AG04449 (cell line): ENCODE measurements at places on chromosomes 6 and 20.

DNA sequence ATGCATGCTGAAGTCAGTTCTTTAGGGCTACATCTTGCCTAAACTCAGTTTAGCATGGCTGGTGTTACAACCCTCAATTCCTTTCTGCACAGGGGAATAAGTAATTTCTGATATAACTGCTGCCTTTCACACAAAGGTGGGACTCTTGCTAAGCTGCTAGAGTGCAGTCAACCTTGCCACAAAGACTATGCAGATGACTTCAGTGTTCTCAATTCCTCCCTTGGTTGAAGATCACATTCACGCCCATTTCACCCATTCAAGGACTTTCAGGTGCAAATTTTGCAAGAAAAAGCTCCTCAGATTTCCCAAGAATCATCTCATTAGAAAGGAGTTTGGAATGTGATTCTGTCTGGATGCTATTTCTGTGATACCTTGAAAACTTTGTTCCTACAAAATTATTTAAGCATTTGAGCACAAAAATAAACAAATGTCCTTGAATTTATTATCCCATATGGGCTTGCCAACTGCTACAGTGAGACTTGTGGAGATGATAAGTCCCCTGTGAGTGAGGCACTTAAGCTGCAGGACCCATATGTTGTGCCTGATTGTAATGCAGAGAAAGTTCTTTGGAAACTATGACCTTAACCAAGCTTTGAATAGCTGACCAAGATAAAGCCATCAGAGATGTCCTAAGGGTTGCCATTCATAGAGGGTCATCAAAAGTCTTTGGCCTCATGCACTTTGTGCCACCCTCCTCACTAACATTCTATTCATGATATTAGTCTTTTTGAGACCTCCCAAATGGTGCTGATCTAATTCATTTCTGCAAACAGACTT, 111.8 kb downstream of the PLCB4 start:
- DNase-seq = no peak

GRCh38 chr6:39453241-39453640, 130.7 kb upstream of the KCNK16 start:
- no peak for DNase-seq

DNA sequence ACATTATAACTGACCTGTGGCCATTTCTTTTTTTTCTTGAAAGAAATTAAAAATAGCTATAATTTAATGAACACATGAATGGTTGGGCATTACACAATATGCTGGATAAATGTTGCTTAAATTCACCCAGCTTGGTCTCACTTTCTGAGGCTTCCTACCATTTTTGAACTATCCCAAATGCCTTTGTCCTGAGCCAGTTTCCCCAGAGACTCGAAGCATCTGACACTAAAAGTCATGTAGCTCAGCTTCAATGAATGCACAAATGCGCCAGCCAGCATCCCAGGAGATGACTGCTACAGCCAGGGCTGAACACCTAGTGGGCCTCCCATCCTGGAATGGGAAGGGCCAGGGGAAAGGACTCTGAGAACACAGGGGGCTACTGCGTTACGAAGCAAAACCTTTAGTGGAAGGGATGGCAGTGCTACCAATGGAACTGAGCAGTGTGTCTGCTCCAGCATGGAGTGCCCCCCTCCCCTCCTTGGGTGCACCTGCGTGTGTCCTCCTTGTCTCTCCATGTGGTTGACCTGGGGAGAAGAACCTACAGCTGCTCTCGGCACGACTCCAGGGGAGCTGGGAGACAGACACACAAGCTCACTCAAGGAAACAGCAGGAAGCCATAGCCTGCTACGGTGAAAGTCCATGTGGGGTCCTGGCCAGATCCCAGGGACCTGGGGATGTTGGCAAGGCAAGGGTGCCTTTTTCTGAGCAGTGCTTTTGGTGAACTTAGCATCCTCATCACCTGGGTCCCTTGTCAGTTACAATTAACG, 60.9 kb downstream of the IRF4 start:
- peak; percentile 2 for DNase-seq

- DNase-seq = no peak
These were observed 188.4 kb downstream of the TRDN start for GRCh38 chr6:123448306-123448884.

DNA sequence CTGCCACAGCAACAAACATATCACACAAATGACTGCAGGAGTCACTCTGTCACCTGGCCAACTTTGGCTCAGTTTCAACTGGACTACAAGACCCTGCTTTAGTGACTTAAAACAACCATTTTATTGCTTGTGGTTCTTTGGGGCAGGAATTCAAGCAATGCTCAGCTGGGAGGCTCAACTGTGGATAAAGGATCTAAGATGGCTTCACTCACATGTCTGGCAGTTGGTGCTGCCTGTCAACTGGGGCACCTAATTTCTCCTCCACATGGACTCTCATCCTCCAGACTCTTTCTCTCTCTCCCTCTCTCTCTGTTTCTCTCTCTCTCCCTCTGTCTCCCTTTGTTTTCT, 2.8 kb upstream of the EPB41L2 start:
- DNase-seq = no peak

DNA sequence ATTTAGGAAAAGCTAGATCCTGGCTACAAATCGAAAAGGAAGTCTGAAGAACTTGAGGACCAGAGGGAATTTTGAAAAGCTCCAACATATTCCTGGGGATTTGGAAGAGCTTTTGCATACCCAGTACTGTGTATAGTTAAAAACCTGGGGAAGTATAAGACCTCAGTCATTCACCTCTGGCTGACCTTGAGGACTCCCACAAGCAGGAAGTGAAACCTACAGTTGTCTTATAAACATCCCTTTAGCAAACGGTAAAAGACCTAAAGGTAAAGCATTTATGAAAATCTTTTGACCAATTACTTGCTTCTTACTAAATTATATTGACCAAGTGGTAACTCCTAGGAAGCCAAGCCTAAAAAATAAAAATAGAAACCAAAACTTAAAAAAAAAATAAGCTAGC, 175.0 kb downstream of the HAO1 start:
- DNase-seq = no peak

- DNase-seq = no peak
These were observed 68.4 kb downstream of the RREB1 start for GRCh38 chr6:7176208-7176607.

DNA sequence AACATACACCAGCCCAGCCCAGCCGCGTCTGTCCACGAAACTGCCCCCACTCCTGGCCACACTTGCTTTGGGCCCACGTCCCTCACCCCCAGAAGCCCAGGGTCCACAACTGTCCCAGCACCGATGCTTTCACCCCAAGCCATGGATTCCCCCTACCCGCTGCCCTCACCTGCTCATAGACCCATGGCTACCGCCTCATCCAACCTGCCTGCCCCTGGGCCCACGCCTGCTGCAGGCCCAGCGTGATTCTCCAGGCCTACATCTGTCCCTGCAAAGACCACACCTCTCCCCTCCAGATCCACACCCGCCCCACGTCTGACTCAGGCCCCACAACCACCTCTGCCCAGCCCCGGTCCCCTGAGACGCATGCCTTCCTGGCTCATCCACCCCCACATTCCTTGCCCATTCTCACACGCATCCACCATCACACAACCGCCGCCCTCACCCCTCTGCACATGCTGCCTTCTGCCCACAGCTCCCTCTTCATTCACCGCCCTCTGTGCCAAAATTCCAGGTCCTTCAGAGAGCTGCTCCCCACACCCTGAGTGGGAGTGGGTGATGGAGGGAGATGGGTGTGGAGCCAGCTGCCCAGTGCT, 86.7 kb downstream of the GRM4 start:
- no peak for DNase-seq

DNA sequence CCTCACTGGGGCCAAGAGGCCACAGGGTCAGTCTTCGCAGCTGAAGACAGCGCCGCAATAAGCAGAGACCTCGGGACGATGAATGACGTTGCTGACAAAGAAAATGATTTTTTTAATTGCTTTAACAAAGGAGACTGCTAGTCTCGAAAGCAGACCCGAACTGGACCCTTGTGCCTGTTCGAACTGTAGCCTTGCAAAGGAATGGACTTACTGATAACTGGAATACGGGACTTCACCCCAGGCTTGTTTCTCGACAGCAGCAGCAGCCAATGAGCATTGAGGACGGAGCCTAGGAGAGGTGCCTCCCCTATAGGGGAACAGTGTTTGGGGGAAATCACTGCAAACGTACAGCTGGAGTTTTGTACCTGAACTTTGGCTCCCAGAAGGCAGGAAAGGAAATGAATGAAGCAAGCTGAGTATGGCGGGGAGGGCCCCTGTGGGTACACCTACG, 1.3 kb upstream of the TAF4 start:
- DNase-seq = no peak

DNA sequence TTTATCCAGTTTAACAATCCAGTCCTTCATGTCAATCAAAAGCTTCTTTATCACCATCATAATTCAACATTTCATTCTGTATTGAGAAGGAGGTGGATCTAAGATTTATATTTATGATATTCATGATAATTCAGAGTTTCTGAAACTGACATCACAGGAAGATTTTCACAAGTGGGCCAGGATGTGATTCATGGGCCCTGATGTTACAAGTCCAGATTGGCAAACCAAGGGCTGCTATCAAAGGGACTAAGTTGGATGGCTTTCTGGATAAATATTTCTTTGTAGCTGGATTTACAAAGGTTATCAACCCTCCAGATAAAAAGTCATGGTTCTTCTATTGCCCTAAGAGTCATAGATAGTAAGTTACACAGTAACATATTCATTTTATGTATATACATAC, 866.5 kb downstream of the KIF16B start:
- no peak for DNase-seq

DNA sequence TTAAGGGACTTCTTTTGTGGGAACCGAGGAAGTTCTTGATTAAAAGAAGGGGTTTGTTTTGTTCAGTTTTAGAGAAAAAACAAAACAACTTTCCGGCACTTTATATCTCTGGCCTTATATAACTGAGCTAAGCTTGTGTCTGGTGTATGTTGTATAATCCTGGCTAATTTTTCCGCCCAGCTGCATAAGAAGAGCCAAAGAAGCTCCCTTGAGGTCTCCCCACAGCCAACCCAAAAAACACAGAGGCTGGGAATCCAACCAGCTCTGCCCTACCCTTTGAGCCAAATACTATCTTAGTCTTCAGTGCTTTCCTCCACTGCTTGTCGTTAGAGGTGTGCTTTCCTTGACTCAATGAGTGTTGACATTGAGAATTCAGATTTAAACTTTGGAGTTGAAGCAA, 45.5 kb upstream of the RNF146 start:
- DNase-seq = no peak

DNA sequence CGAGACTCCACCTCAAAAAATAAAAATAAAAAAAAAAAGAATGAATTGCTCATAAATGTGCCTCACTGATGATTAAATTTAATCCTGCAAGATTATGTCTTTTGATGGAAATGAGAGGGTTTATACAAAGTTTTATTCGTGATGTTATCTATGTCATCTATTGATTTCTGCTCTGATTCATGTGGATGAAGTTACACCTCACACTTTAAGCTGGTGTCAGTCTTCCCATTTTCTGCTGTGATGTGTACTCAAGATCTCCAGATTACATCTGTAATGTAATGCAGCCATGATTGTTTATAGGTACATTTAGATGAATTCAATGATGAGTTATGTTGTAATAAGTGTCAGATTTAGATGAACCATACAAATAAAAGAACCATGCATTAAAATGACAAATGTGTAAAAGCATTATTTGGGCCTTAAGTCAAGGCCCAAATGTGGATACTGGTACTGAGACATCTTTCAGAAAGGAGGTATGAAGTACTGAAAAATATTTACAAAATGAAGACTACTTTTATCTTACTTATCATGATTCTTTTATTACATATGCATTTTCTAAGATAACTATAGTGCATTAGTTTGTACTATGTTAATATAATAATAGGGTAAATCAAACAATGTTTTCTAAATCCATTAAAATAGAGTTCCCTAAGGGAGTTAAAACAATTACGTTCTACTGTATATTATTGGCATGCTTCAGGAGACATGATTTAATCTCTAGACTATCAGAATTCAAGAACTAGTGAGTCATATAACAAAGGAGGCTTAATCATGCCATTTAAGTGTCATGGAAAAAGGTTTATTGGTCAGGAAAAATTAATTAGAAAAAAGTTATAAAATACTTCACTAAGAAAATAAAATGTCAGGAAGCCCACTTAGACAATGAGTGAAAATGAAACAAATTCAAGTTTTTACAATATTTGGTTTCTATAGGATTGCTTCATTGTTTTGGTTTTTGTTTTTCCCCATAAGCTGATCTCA, 34.5 kb downstream of the HCRTR2 start:
- DNase-seq = no peak

DNA sequence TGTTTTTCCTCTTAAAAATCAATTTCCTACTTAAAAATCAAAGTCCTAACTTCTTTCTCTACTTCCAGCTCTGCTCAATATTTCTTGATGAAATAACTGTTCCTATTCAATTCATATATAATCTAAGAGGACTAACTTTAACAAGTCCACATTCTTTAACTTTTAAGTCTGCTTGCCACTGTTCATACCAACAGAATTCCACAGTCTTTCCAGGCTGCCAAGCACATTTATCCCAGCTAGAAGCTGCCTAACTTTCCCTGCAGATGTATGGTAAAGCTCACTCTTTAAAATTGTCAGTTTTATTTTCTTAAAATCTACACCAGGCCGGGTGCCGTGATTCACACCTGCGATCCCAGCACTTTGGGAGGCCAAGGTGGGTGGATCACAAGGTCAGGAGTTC, 11.5 kb downstream of the CALHM6 start:
- DNase-seq = peak; percentile 28

DNA sequence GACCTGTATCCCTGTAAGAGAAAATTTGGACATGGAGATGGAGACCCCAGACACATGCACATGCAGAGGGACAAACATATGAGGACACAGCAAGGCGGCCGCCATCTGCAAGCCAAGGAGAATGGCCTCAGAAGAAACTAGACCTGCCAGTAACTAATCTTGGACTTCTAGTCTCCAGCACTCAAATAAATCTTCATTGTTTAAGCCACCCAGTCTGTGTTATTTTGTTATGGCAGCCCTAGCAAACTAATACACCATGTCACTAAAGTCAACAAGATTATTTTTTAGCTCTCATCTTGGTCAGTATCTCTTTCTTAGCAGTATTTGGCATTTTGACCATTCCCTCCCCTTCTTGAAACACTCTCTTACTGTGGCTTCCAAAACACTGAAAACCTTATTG, 26.7 kb downstream of the LATS1 start:
- DNase-seq = no peak

DNA sequence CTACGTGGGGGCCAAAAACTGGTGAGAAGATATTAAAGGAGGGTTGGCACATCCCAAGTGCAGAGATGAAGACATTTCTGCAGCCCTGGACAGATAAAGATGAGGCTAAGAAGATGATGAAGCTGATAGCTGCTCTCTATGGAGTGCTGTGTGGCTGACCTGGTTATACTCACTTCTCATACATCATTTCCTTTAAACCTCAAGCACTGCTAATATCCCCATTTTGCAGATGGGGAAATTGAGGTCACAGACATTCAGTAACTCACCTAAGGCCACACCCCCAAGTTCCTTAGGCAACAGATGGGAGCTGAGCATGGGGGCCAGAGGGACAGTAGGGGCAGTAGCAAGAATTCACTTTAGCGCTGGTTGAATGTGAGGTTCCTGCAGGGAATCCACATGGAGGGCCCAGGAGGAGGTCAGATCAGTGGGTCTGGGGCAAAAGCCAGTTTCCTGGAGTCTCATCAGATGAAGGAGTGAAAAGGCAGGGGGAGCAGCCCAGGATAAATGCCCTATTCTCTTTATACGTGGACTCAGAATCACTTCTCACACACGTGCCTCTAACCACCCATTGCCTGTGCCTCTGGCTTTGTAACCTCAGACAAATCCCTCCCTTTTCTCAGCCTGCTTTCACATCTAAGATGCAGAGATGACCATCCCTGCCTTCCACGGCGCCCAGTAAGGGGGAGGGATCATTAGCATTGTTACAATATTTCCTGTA, 125.8 kb downstream of the NFATC2 start:
- DNase-seq = no peak

GRCh38 chr20:37622728-37623127, 71.1 kb upstream of the CTNNBL1 start:
- DNase-seq = no peak

- DNase-seq = no peak
These were observed 40.5 kb downstream of the PANK2 start for GRCh38 chr20:3929713-3930060.
